ENCODE measurements at places on chromosomes 6 and 20.

GRCh38 chr6:109506314-109506713, 23.3 kb upstream of the ZBTB24 start:
- no peak for DNase-seq

- DNase-seq = no peak
Measured at GRCh38 chr6:137261761-137262160, 42.6 kb upstream of the IFNGR1 start.

DNA sequence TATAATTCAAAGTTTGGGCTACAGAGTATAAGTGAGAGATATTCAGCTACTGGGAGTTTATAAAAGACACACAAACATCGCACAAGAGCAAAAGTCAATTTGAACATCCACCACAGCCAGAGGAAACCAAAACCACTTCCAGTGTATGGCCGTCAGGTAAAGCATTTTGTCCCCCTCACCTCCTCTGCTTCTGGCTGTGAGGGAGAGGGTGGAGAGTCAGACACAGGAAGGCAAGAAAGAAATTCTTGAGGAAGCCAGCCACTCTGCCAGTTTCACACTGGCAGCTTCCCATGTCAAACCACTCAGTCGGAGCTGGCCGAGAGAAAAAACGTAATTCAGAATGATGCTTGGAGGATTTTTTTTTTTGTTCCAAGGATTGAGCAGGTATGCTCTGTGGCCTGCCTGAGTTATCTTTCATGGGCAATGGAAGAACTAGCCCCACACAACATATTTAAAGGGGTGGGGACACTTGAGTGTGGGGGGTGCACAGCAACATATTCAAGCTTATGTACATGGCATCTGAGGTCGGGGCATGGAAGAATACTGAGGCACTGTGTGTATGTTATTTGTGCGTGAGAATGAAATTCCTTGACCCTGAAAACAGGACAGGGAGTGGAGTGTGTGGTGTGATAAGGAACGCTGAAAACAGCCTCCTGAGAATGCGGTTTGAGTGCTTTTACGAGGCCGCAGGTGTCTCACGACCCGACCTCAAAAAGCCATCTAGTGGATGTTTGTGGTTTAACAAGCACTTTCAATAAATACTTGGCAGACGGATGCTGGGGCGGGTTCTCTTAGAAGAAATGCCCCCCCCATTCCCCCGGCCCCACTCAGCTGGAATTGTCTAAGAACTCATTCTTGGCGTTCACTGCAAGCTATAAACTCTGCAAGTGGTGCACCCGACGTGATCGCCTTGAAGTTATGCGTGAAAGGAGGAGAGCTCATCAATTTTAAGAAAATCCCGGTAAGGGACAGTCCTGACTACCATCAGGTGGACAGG, 27.5 kb upstream of the ZBTB22 start:
- DNase-seq = no peak

GRCh38 chr20:23123886-23124285, 37.8 kb upstream of the CD93 start:
- no peak for DNase-seq

DNA sequence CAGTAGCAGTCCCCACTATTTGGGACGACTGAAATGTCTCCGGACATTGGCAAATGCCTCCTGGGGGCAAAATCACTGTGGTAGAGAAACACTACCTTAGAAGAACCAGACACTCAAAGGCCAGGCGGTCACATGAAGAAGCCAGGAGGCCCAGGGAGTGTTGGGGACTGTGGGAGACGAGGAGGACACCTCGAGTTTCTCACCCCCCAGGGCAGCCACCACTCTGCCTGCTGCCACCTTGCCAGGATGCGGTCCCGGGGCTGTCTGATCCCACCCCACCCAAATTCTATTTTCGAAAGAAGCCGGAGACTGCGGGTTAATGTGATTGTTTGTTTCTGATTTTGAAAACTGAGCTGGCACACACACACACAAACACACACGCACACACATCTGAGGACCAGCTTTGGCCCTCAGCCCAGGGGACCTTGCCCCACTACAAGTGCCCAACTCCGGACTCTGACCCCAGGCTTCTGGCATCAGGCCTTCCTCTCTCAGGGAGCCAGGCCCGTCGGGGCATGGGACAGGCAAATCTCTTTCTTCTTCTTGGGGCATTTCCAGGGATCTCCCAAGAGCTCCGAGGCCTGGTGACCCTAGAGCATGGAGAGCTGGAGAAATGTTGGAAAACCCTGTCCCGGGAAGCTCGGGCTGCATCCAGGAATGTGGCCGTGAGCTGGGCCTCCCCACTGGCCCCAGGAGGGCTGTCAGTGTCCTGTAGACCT, 187.5 kb upstream of the PMEPA1 start:
- DNase-seq = no peak

DNA sequence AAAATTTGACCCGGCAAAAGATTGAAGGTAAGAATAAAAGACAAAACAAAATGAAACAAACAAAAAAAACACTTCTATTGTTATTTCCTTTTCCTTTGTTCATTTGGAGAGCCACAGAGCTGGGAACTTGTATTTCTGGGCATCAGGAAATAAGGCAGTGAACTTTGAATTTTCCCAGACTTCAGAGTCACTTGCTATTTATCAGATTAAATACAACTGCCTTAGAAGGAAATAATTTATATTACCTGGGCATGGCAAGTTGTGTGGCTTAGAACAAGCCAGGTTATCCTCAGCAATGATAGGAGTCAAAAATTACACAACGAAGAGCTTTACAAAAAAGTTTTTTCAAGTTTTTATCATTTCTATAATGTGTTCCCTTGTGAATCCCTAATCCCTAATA, 20.2 kb upstream of the MRAP2 start:
- DNase-seq = no peak

DNA sequence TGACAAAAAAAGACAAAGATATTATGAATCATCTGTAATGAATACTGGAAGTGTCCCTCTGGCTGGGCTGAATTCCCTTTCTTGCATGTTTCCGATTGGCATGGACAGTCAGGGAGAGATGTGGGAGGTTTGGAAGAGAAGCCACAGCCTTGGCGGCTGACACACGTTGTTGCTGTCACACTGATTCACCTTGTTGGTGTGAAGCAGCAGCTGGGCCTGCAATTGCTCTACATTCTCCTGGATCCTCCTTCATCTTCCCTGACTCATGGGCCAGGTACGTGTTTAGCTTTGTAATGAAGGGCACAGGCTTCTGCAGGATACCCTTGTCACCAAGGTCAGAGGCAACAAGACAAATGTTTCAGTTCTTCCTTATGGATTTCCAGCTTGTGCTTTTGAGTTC, 13.4 kb upstream of the SMIM8 start:
- peak; percentile 27 for DNase-seq

- no peak for DNase-seq
Measured at GRCh38 chr6:136341967-136342366, 52.3 kb upstream of the BCLAF1 start.

DNA sequence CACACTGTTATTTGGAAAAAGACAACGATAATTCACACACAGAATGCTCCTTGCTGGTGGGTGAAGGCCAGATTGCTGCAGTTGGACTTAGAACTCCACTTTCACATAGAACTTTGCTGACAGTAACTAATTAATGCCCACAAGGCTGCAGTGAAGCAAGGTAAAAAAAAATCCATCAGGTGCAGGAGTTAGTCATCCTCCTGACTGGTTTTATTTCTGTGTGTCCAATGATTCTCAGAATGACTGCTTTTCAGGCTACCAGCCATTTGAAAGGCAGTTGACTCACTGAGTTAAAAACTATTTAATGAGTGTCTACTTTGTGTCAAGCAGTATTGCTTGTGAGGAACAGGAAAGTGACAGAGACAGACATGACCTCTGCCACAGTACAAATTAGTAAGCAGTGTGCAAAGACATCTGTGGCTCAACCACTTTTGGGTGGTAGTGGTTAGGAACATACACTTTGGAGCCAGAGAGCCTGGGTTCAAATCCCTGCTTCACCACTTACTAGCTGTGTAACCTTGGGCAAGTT, 41.9 kb downstream of the ELOVL5 start:
- no peak for DNase-seq

- DNase-seq = no peak
Measured at GRCh38 chr6:14429396-14429795, 311.8 kb downstream of the CD83 start.

DNA sequence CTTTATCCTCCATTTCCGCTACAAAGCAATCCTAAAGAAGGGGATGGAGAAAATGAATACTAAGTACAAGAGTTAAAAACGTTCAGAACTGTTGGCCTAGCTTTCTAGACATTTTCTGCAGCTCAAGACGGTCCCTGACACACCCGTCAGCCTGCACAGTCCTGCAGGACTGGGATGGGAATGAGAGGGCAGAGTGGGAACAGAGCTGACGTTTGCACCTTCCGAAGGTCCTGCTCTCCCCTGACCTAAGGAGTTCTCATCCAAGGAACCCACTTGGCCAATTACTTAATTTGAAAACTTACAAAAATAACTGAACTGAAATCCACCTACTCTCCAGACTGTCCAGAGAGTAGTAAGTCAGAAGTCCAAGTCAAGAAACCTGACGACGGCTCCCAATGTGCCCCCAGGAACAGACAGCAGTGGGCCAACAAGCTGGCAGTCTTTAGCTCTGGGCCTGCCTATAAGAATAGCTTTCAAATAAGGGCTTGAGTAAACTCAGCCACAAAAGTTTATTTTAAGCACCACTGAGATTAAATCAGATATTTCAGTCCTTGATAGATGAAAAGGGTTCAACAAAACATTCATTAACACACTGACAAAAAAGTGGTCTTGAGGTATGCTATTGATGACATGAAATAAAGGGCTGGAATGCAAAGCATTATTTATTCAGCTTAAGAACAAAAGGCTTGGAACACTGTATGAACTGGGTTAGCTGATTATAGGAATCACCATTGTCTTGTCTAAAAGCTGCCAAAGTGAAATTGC, 76.8 kb downstream of the CNKSR3 start:
- no peak for DNase-seq

- DNase-seq = peak; percentile 62
Measured at GRCh38 chr6:93418408-93419303, 703 bp downstream of the EPHA7 start.

DNA sequence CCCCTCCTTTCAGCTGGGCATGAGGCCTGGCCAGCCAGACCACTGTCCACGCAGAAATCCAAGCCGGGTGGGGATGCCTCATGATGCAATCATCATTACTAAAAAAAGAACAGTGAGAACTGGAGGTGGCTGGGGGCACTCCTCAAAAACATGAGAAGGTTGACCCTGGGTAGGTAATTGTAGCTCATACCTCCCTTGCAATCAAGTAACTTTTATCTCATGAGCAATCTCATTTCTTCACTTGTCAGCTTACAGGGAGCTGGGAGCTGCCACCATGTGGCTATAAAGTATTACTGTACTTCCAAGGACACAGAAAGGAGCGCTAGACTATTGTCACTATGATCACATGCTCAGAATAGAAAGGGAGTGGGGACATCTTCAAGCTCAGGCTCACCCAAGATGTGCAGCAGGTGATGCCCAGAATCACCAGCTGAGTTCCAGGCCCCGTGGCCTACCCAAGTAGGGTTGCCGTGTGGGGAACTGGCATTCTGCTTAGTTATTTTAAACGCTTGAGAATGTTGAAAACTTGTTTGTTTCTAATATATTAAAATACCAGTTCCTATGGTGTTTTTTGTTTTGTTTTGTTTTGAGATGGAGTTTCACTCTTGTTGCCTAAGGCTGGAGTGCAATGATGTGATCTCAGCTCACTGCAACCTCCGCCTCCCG, 3.0 kb upstream of the CDH26 start:
- DNase-seq = no peak

DNA sequence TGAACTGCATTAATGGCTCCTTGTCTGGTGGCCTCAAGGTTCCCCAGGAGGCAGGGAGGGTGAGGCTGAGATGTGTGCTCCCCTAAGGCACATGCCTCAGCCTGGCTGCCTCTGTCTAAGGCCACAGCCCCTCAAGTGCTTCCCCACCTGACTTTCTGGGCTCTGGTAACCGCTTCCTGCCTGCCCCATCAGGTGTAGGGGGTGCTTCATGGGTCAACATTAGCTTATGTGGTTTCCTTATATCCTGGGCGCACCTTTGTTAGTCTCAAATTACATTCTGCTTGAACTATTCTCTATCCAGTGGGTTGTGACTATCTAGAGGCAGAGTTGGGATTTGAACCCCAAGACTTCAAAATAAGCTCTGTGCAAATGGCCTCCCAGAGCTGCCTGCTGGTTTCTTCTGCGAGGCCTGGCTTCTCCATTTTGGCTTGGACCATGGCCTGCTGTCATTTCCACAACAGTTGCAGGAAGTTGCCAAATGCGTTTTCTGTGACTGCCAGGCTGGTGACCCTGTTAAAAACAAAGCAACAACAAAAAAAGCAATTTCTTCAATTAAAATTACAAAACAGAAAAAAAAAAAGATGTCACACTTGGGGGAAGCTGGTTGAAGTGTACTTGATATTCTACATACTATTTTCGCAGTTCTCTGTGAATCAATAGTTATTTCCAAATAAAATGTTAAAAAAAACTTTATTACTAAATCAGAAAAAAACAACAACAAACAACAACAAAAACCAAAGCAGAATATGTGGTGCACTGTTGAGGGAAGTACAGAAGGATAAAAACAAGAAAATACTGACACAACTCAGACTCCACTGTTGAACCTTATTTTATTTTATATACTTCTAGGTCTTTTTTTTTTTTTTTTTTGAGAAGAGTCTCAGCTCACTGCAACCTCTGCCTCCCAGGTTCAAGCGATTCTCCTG, 20.0 kb upstream of the ZNFX1 start:
- DNase-seq = no peak

DNA sequence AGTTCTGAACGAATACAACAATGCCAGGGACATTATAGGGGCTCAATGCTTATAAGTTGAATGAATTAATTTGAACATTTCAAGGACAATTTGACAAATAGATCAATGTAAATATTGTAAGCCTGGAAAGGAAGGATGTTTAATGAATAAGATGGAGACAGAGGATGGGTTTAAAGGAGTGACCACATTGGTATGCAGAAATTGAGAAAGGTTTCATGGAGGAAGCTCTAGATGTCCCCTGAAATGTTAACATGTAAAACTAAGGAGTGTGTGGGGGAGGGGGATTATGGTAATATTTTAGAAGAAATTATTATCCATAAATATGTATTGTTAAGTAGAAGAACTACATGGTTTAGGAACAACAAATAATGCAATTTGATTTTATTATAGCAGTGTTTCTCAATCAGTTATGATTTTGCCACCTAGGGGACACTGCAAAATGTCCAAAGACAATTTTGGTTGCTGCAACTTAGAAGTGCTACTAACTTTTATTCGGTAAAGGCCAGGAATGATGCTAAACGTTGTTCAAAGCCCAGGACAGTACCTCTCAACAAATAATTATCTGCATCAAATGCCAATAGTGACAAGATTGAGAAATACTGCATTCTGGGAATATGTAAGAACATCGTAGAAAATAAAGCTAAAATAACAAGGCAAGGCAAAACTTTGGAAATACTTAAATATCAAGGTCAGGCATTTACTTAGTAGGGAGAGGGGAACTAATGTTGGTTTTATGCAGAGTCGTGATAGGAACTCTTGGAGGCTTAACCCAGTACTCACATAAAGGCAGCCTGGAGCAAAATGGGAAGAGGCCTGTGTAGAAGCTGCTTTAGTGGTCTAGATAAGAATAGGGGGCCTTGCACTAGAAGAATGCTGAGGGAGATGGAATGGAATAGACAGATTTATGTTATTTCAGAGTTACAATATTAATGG, 686.9 kb upstream of the CITED2 start:
- no peak for DNase-seq
